ENCODE measurements at places on chromosomes 1 and 21.

GRCh38 chr1:54553602-54554313 lies 5.7 kb downstream of the ACOT11 start:
- no peak for DNase-seq

- no peak for DNase-seq
Observed at GRCh38 chr1:234604495-234605398, 5.2 kb downstream of the IRF2BP2 start.

DNA sequence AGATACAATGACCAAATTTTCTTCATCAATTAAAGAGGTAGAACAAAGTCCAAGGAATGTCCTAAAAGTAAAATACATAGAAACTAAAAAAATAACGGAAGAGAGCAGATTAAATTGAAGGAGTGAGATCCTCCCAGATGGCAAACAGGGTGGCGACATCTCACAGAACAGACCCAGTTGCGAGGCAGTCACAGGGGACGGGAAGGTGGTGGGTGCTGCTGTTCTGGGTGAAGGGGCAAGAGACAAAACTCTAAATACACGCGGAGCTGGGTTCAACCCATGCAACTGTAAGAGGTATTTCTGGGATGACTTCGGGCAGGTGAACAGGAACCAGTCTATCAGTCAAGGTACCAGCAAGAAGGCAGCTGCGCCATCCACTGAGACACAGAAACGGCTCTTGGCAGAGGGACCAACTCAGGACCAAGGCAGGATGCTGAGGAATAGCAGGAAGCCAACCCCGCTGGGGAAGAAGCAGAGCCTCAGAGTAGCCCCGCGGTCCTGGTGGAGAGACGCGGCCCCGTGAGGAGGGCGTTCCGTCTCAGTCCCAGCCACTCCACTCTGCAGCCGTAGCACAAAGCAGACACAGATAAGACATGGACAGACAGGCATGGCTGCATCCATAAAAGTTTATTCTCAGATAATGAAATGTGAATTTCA lies 32.2 kb downstream of the WDR4 start:
- no peak for DNase-seq

GRCh38 chr1:223886516-223886921 lies 40.8 kb upstream of the TP53BP2 start:
- DNase-seq: no peak

- no peak for DNase-seq
Observed at GRCh38 chr1:19759740-19760089, 40.0 kb downstream of the TMCO4 start.

- DNase-seq: no peak
Observed at GRCh38 chr1:233323718-233324117, 3.8 kb upstream of the MAP3K21 start.

- no peak for DNase-seq
Observed at GRCh38 chr1:230747890-230748800, 957 bp downstream of the CAPN9 start.

- no peak for DNase-seq
Observed at GRCh38 chr1:184497959-184498723, 111.3 kb downstream of the C1orf21 start.

GRCh38 chr1:172697534-172698002 lies 38.7 kb downstream of the FASLG start:
- peak; percentile 50 for DNase-seq
